Activated CD4-positive, alpha-beta T cell treated with anti-CD3 and anti-CD28 coated beads, Interleukin-2, amount 10 ng/mL, durations not matched to agents 24 days and 14 days (primary cell): ENCODE measurements at places on chromosomes 1 and 21.

DNA sequence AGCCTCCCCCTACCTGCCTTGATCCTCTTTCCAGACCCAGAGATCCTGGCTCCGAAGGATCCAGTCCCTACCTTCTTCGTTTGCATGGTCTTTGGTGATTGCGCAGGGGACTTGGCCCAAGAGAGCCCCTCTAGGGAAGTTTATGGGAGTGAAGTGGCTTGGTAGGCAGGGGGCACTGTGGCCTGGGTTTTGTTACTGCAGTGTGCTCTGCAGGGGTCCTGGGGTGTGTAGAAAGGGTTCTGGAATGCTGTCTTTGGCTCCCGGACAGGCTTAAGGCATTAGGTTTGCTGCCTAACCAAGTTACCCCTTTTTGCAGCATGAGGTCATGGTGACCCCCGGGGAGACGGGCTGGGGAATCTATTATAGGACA, 3.8 kb downstream of the ATP8B2 start:
- DNase-seq, result no peak

GRCh38 chr1:35854989-35855700, 27.9 kb upstream of the AGO1 start:
- DNase-seq, result no peak

DNA sequence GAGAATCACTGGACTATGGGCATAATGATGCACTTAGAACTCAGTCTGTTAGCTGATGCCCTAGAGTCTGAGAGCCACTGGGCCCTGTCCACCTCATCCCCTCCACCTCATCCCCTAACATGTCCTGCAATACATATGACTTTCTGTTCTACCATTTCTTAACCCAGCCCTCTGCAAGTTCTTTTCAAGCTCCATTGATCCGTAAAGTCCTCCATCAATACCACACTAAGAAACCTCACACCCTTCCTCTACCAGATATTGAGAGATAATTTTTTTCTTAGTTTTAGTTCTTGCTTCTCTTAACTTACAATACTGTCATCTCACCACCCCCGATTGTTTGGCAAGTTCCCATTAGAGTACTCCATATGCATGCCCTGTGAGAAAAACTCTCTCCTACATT, 22.1 kb downstream of the FCRL4 start:
- DNase-seq, result no peak

- no peak for DNase-seq
Measured at GRCh38 chr21:39972471-39972870, 105.2 kb downstream of the PCP4 start.

GRCh38 chr1:205597691-205598314, 34.0 kb downstream of the ELK4 start:
- no peak for DNase-seq

- DNase-seq, result no peak
Measured at GRCh38 chr1:151222130-151222529, 23.8 kb downstream of the PIP5K1A start.

DNA sequence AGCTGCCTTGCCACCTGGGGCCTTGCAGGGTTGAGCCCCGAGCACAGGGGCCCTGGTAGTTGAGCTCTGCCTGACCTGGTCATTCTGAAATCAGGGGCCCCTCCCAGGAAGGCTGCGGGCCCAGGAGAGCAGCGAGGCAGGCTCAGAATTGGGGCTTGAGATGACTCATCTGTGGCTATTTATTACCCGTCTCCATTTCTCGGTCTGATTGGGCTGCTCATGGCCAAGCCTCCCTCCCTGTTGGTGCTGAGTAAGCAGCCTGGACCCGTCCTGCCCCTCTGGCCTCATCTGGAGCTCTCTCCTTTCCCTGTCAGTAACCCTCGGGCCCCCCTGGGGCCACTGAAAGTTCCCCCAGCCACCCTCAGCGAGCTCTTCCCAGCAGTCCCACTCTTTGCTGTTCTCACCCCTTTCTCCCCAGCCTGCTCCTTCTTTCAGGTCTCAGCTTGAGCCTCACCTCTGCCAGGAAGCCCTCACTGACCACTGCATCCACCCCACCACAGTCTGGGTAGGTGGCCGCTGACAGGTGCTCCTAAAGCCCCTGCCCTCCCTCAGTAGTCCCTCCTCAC, 11.0 kb upstream of the TNFRSF8 start:
- DNase-seq, result peak; percentile 75

GRCh38 chr1:178733972-178734371, 8.9 kb downstream of the RALGPS2 start:
- DNase-seq, result no peak

DNA sequence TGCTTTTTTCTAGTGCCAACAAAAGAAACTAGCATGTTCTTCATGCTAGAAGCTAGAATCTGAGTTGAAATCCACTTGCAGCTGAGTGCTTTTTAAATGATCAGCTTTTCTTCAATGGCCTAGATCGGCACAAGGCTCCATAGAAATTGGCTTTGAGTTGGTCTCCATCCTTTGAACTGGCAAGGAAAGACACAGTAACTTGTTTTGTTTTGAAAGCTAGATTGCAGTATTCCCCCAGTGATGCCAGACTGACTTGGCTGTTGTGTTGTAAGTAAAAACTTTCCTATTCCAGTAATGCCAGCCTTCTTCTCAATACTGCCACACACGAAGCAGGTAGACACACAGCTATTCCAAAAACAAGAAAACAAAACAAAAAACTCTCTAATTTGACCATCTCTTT, 139.1 kb downstream of the FMN2 start:
- DNase-seq, result no peak

GRCh38 chr1:42955311-42956063, 3.2 kb downstream of the SLC2A1 start:
- peak; percentile 58 for DNase-seq

- DNase-seq, result no peak
Measured at GRCh38 chr1:40044110-40044509, 3.6 kb downstream of the CAP1 start.
